ENCODE measurements at places on chromosomes 3 and 15. TPM values are rescaled to one million over a fixed set of nuclear protein-coding genes. Genes with fewer than 3 reads are reported as not detected.

ACAN gene
- not detected for total RNA-seq

ROBO2 gene
- not detected for total RNA-seq

ADGRG7 gene
- not detected for total RNA-seq

CXCR6 gene
- total RNA-seq = 1.8 TPM

CKMT1B gene
- total RNA-seq = 1.1 TPM

DNA sequence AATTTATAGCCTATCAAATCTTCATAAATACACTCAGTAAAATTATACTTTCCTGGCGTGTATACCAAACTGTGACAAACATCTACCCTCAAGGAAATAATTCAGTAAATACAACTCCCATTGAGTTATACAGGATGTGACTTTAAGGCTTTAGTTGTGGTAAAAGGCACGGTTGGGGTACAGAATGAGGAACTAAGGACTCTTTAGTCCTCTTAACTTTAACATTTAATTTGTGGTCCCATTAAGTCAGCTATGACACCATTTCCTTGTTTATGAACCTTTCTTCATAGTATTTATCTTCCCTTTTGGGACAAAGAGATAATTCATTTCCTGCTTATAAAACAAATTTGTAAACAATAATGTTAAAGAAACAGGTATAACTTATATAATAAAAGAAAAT is 30.2 kb downstream of the IFT80 start:
- no peak for DNase-seq

GRCh38 chr15:24861014-24861690 is 93.6 kb upstream of the SNRPN start:
- DNase-seq = no peak

DNA sequence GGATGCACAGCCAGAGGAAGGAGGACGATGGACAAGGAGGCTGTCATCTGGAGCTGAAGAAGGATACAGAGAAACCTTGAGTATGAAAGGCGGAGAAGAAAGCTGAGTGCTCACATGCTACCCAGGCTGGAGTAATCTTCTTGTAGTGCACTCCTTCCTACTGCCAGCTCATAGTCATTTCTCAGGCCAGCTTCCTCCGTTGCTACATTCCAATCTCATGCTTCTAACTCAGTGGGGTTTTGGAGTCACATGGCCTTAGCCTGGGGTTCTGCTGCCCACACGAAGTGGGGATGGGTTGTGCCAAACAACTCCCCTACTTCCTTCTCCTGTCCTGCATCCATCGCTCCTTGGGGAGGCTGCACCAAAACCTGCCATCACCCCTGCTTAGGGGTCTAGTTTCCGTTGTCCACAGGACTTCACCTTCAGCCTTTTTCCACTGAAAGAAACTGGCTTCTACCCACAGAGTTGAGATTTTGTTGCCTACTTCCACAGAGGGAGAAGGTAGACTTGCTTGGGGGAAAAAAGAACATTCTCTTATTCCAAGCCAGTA is 239.9 kb downstream of the EPHB1 start:
- no peak for DNase-seq

- no peak for DNase-seq
These were observed 453.9 kb downstream of the SQOR start for GRCh38 chr15:46088486-46089445.

- DNase-seq = no peak
These were observed 48.6 kb downstream of the KLF15 start for GRCh38 chr3:126308394-126309125.

DNA sequence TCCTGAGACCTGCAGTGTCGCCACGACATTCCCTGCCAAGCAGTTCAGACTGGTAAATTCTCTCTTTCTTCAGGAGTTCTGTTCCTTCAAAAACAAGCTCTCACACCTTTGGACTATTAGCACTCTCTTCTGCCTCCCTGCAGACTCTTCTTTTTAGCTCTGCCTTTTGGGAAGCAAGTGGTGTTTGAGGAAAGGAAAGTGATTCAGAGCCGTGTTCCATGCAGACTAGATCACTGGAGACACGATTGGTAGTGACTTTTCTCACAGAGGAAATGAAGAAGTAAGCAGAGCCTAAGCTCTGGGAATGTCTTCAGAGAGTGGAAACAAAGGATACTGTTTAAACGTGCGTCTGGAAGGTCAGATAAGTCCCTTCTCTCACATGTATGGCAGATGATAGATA is 270.6 kb upstream of the TPRG1 start:
- DNase-seq = no peak

DNA sequence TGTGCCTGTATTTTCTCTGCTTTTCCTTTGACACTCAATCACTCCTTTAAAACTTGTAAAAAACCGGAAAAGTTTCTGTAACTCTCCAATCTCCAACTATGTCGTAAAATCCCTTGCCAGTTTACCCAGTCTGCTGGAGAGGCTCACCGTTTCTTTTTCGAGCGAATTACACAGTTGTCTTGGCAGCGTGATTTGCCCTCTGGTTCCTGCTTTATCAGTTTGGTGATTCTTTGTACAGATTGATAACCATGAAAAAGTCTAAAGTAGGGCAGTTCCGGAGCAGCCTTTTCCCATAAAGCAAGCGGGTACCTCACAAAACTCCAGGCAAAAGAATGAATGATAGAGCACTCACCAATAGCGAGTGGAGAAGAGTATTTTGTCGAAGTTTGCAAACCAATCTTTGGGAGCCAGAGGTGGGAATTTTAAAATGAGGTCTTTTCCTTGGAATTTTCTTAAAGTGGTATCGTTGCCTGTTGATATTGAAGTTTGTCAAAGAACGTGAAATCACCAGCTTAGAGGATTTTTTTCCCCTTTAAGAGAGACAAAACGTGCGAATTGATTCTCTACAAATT is at the start of gene TTC23:
Gene TTC23, minus strand, starts transcription at position 312 of the 572 bp plus-strand sequence. CDS start 20,869 bp downstream, outside the sequence.
- DNase-seq = no peak

DNA sequence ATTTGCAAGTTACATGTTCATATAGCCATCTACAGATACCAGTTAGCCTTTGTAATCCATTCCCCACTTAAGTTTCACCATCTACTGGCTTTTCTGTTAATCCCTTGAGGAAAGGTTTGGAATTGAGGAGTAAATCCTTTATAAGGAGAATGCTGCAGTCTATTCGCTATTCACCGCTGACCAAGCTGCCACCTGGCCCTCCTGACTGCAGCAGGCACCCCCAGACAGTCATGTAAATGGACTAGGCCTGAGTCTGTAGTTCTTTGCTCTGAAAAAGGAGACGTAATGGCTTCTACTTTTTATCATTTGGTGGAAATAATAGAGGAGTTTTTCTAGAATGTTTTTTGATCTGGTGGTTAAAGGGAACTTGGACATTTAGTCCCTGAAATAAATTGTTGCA is 3.2 kb downstream of the HIGD2B start:
- DNase-seq = no peak
